ENCODE measurements at places on chromosomes 6 and 20.

DNA sequence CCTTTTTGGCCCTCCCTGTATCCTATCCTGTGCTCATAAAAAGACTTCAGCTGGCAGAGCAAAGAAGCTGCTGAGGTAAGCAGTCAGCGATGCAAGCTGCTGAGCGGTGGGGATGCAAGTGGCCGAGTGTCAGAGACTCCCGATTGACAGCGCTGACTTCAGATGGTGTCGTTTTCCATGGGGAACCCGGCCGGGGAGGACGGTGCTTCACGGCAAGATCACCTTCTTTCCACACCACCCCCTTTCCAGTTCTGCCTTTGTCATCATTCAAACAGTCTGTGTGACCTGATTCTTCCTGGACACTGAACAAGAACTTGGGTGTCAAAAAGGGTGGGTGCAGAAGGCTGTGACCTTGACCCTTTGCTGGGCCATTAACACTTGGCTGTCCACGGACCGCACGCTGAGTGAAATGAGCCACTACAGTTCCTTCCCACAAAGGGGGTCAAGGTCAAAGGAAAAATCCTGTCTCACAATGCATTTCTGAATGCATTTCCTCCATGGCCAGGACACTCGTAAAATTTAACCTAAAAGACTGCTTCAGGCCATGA lies 52.9 kb upstream of the UNC93A start:
- no peak for DNase-seq

GRCh38 chr20:2822073-2822472 lies 5.9 kb downstream of the TMEM239 start:
- peak; percentile 54 for DNase-seq

- peak; percentile 21 for DNase-seq
Observed at GRCh38 chr20:41078329-41078728, 49.7 kb downstream of the TOP1 start.

- DNase-seq: no peak
Observed at GRCh38 chr6:34108176-34108575, 37.7 kb downstream of the GRM4 start.

- no peak for DNase-seq
Observed at GRCh38 chr6:3518356-3519190, 61.7 kb upstream of the SLC22A23 start.

DNA sequence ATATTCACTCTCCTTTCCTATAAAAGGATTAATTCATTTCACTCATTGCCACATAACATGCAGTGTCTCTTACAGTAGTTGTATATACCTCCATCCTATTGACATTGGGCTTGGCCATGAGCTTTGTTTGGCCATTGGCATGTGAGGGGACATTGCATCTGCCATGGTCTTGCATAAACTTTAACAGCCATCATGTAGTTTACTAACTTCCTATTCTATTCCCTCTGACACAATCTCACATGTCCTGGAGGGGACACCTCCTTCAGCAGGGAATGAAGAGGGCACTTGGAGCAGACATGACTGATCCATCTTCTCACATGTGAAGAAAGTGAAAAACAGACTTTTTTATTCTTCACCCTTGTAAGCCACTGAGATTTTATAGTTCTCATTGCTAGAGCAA lies 115.5 kb upstream of the MARCKS start:
- no peak for DNase-seq

- DNase-seq: peak; percentile 76
Observed at GRCh38 chr20:38057351-38057972, 23.9 kb downstream of the RPRD1B start.

DNA sequence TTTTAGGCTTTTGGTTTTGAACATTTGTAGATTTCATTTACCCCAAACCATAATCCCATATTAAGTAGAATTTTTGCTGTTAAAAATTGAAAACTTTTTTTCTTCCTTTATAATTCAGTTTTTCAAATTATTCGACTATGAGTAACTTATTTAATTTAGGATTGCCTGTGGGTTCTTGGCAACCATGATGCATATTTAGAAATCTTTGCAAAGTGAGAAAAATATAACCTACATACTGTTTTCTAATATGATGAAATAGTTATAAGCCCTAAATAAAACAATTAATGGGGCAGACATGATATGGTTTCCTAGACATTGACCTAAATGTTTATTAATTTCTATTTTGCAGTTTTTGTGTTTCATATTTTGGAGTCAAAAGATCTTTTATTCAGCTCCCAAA lies 23.6 kb downstream of the NEDD9 start:
- no peak for DNase-seq

DNA sequence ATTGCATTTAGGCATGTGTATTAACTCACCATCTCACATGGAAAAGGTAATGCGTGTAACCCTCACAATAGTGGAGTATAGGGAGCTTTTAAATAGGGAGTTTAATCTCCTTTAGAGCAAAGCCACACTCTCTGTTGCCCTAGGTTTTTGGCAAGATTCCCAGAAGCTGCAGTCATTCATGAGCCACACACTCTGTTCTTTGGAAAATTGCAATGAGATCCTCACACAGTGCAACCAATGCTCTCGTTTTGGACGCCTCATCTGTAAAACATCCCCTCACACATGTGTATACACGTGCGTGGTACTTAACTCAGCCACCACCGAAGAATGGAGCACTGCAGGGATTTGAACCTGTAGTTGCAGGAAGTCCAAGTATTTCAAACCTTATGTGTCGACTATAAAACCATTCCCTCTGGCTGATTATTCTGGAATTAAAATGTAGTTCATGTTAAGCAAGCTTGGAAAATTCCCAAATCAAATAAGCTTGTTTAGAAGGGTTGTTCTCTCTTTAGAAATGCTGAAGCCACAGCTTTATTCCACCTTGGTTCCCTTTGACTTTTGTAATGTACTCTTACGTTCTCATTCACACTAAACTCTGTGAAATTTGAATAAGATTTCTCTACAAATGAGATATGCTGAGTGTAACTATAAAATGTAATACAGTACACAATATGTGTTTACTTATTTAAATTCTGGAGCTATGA lies 489.8 kb upstream of the MANEA start:
- DNase-seq: no peak

DNA sequence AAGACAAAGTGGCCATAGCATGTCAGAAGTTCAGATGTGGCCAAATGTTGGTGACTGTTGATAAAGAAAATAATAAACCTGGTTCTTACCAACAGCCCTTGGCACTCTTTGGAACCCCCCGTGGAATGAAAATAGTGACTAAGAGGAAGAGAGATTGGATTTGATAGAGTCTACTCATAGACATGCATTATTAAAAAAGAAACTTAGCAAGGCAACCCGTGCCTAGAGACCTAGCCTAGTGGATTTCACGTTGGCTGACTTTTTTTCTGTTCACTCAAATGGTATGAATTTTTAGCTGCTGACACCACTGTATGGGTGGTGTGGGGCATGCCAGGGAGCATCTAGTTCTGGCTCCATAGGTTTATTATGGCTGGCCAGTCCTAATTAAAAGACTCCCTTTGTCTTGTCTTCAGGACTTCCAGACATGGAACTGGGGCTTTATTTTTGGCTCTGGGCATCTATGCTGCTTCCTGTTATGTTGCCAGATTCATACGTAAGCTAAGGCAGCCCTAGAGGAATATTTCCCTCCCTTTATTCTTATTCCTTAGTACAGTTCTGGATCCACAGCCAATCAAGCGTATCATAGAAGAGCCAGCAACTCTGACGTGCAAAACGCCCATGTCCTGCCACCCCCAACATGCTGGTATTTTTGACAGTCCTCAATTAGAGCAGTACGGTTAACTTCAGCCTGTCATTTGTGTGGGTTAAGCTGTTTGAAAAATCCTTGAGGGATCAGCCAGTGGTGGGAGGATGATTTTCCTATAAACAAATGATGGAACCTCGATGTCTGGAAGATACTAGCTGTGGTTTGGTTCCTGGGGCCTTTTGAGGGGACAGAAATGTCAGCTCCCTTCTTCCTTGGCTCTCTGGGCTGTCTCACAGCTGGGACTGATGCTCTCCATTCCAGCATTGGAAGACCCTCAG lies 127.5 kb downstream of the ISM1 start:
- no peak for DNase-seq

GRCh38 chr20:40797425-40797824 lies 108.4 kb upstream of the MAFB start:
- DNase-seq: no peak

DNA sequence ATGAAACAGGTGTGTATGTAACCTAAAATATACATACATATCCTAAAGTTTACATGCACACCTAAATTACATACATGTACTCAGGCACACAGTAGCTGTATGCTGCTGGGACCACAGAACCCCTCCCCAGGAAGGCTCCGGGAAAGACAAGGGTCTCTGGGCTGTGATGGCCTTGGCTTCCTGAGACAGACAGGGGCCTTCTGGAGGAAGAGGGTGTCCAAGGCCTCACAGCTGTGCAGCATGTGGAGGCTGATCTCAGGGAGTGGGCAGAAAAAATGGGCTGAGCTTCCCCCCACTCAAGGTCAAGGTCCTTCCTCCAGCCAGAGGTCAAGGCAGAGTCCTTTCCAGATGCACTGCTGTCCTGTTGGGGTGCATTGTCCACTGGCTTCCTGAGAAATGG lies 129.1 kb upstream of the THBS2 start:
- no peak for DNase-seq

DNA sequence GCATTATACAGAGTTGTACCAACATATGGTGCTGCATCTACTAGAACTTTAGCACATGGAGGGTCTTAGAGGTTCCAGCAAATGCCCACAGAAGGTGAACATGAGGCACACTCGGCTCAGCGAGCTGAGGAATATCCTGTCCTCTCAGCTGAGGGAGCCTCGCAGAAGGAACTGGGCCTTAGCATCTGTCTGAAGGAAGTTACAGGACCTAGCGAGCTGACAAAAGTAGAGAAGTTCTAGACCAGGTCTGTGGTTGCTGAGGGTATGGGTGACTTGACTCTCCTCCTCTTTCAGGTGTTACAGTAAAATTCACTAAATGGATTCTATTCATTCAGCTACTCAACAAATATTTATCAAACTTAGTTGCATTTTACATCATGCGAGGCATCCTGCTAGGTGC lies 157.2 kb downstream of the ZDHHC14 start:
- no peak for DNase-seq

DNA sequence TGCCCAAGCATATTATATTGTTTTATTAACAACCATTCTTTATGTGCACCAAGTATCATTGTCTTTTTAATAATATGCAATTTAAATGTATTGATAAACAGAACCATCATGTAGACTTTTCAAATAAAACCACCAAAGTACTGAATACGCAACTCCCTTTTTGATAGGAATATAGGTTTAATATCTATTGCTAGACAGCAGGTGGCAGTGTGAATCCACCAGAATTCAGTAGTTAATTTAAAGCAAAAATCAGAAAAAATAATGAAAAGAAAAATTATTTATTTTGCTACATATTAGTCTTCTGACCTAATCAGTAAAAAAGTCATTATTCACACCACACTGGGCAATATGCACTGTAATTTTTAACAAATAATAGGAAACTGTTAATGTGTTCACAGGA lies 143.7 kb downstream of the KLHL32 start:
- peak; percentile 14 for DNase-seq

DNA sequence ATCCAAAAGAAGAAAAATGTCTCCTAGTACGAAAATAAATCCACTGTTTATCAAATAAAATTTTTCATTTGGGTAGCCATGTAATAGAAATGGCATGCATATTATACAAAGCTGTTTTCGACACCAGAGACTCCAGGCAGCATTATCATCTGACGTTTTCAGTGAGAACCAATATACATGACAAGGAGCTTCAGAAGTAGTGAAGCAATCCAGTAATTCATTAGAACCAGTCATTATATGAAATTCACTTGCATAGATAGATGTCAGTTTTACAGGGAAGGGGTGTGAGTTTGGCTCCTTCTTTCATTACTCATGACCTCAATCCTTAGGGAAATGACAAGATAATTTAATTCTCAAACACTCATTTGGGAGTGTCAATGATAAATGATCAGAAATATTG lies 14.7 kb downstream of the HTR1B start:
- no peak for DNase-seq

DNA sequence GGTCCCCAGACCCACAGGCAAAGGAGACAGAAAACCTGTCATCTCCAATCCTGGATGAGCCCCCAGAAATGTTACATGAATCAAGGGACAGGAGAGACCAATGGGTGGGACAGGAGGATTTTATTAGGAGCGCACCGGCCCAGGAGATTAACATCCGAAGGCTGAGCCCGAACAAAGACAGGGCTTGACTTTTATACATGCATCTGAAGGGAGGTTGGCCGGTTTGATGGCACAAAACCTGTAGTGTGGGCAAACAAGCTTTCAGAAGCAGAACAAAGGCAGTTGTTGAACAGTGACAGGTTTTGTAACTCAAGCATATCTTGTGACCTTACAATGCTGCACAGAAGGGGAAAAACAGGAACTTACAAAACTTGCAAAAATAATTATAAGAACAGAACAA lies 83.9 kb upstream of the GPR6 start:
- DNase-seq: no peak

DNA sequence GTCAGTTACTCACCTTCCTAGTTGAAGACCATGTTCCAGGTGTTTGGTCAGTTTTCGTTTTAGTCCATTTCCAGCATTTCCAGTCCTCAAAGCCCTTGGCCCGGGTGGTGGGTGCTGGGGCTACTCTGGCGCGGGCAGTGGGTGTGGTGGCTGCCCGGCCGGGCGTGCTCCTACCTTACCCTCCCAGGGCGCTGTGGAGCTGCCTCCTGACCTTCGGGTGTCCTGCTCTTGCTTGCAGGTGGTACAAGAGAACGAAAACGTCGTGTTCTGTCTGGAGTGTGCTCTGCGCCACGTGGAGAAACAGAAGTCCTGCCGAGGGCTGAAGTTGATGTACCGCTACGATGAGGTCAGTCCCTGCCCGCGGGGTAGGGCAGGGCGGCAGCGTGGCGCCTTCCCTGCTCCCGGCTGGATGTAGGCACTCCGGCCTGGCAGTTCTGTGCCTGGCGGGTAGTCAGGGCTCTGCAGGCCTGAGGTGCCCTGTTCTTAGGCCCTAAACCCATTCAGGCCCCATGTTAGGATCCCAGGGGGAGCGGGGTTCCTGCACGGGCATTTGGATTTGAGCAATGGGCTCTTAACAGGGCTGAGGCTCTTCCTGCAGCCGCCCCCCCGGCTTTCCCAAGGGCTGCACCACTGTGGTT lies 145.8 kb downstream of the DTNBP1 start:
- DNase-seq: no peak

- DNase-seq: no peak
Observed at GRCh38 chr20:41306061-41306727, 11.3 kb downstream of the ZHX3 start.

- no peak for DNase-seq
Observed at GRCh38 chr20:57013217-57013616, 253.2 kb downstream of the BMP7 start.

DNA sequence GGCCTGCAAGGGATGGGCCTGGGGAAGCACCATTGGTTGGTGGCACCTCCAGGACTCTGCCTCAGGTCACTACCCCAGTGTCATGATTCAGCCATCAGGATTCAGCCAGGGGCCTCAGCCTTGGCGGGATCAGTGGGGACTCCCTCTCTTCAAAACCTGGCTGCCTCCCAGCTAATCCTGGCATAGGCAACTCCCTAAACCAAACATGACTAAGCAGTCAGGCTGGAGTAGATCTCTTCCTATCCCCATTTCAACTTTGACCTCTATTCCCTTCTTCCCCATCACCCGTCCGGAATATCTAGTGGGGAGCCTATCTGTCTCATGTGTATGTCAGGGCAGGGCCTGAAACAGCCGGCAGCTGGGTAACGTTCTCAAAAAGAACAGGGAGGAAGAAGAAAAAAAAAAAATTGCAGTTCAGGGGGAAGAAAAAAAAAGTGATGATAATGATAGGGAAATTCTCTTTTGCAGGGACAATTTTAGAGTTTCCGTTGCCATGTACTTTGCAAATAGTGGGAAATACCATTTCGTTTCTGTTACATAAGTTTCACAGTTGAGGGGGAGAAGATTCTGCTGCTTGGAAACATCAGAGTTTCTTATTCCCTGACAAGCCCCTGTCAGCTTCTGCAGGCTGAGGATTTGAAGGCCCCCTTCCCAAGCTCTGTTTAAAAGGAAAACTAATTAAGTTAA lies 4.1 kb upstream of the PREX1 start:
- DNase-seq: no peak

Data from CD4-positive, alpha-beta T cell treated with Interleukin-2 at 100 ng/mL for 4 hours (primary cell).